CD4-positive, alpha-beta T cell treated with Interleukin-6 for 4 hours (primary cell): ENCODE measurements at places on chromosomes 5 and 9.
A peak's percentile ranks its signal among the peaks of the same experiment; 100 is the strongest.

DNA sequence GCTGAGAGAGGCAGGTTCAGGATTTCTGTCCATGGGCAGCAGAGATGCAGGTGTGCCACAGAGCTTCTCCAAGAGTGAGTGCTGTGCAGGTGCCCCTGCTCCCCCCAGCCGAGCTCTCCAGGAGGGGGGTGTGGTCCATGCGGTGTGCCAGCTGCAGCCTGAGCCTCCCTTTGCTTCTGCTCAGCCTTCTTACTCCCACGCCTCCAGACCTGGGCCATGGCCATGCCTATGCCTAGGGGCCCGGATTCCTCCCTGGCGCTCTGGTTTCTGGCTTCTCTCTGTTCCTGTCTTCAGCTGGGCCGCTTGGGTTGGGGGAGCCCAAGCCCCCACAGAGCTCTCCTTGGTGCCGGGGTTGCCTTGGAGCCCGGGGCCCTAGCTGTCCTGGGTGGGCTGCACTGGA, 133.3 kb downstream of the CACNA1B start:
- no peak for DNase-seq

- DNase-seq = no peak
Measured at GRCh38 chr5:142324136-142324870, 518 bp downstream of the SPRY4 start.

DNA sequence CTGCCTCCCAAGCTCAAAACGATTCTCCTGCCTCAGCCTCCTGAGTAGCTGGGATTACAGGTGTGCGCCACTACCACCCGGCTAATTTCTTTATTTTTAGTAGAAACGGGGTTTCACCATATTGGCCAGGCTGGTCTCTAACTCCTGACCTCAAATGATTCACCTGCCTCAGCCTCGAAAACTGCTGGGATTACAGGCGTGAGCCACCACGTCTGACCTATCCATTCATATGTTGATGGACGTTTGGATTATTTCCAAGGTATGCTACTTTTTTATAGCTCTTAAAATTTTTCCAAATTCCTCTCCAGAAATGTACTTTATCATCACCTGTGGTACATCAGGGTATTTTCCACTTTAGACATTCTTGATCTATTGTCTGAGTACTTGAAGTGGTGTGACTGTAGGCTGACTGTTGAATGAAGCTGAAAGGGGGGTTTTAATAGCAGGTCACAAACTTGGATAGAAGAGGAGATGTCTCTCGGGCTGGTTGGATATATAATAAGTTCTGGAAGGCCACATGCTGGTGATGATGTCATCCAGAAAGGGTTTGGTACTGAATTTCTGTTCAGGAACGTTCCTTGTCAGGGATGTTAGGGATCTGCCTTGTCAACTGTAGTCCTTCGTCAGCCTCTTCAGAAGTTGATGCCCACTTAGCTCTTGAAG, 7.4 kb downstream of the CTNNA1 start:
- no peak for DNase-seq

GRCh38 chr9:134502809-134503211, 138.8 kb upstream of the COL5A1 start:
- no peak for DNase-seq

DNA sequence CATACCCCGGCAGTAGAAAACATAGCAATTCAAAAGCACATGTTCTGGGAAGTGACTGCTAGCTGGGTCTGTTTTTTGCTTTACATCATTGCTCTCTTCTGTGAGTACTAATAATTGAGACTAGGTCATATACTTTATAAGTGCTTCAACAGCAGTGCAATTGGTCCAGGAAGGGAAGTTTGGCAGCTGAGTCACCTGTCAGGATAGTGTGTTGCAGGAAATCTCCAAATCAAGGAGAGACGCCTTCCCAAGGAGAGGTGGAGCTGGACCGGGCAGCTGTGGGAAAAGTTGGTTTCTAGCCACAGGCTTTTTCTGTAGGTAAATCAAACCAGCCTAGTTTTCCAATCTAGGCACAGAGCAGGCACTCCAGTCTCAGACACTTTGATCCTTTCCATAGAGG, 330.1 kb downstream of the ENC1 start:
- DNase-seq = no peak

- peak; percentile 69 for DNase-seq
Measured at GRCh38 chr5:90529939-90530677, 724 bp upstream of the LYSMD3 start.

GRCh38 chr5:95864944-95865504, 42.5 kb upstream of the GLRX start:
- DNase-seq = no peak

DNA sequence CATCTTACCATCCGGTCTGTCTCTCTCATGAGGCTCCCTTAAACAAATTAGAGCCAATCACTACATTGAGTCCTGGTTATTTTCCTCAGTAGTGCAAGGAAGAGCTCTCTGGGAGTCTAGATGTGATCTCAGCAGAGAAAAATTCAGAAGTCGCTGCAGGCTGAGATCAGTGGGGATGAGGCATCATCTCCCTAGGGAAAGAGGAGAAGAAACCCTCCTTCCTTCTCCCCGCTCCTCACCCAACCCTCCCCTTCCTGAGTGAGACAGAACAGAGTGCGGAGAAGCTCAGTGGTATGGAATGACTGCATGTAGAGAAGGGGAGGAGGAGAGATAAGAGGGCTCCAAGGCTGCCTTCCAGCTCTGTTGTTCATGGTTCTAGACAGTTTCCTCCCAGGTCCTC, 80.5 kb downstream of the PAPPA start:
- no peak for DNase-seq

DNA sequence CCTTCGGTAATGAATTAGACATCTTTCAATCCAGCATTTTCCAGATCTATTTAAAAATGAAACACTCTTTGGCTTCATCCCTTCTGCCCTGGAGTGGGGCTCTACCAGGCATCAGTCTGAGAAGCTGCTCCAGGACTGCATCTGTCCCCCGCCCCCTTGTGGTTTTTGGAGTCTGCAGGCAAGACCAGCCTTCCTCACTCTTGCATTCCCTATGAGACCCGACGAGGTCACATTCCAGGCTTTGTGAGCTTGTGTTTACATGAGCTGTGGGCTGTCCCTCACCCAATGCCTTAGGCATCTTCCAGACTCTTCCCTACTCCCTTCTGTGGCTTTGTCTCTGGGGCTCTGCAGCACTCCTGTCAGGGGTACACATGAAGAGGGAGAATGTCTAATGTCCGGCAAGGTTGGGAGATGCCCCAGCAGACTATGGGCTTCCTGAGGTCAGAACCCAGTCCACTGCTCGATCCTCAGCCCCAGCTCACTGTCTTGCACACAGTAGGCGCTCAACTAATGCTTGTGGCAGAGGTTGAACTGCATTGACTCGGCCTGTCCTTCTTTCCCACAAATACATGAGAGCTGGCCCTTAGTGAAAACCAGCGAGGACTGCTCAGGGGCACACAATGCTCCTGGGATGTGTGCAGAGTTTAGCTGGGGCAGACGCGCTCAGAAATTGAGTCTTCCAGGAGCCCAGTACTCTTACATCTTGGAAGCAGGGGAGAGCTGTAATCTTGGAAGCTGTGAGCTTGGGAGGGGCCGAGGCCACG, 11.7 kb upstream of the GADD45G start:
- no peak for DNase-seq

DNA sequence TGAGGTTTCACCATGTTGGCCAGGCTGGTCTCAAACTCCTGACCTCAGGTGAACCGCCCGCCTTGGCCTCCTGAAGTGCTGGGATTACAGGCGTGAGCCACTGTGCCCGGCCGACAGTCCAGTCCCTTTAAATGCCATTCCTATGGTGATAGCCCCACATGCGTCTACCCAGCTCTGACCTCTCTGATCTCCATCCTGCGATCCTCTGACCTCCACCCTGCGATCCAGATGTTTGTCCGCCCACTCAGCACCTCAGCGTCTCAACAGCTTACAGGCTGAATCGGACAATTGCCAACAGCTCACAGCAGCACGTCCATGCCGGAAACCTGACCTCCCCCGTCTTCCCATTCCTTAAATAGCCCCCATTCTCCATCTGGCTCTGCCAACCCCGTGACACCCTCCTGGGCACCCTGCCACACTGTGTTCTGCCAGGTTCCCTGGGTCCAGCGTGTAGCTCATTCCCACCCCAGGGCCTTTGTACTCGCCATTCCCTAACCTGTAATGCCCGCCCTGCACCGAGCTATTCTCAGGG, 44.0 kb upstream of the RNU6ATAC start:
- no peak for DNase-seq
